Activated CD4-positive, alpha-beta T cell treated with anti-CD3 and anti-CD28 coated beads, Interleukin-2, amount 50 U/mL, for 4 hours (primary cell): ENCODE measurements at places on chromosomes 1 and 21.

DNA sequence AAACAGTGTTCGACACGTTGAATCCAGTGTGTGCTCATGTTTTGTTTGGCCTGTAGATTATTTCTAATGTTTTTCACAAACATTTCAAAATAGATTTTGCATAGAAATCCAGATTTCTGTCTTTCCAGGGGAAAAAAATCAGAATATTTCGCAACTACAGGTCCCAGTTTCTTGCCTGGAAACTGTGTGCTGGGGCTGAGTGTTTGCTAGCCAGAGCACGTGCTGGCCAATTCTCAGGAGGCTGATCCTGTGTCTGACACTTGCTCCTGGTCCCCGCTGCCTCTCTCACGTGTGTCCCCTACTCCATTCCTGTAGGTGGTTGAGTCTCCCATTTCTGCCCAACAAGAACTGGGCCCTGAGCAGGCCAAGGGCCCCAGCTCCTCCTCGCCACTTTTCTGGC is 2.4 kb downstream of the MAB21L3 start:
- no peak for DNase-seq

DNA sequence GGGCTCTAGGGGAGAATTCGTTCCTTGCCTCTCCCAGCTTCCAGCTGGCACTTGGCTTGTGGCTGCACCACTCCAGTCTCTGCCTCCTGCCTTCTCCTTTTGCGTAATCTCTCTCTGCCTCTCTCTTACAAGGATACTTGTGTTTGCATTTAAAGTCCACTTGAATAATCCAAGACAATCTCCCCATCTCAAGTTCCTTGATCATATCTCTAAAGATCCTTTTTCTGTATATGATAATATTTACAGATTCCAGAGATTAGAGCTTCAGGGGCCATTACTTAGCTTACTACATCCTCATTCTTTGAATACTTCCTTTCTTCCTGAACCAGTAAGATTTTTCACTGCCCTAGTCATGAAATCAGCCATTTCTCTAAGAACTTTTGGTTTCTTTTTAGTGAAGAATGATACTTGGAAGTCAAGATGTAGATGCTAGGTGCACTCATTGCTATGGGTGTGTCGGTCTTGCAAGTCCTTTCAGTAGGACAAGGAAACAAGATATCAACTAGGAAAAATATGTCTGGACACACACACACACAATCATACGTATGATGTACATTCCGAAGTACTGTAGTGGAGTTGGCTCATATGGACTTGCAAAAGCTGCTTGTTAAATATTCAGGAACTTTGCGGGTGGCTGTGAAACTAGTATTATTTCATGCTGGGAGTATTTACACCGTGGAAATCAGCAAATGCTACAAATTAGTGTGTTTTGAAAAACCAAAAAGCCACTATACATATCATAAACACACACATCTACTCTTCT is 20.8 kb upstream of the RLF start:
- DNase-seq = no peak

DNA sequence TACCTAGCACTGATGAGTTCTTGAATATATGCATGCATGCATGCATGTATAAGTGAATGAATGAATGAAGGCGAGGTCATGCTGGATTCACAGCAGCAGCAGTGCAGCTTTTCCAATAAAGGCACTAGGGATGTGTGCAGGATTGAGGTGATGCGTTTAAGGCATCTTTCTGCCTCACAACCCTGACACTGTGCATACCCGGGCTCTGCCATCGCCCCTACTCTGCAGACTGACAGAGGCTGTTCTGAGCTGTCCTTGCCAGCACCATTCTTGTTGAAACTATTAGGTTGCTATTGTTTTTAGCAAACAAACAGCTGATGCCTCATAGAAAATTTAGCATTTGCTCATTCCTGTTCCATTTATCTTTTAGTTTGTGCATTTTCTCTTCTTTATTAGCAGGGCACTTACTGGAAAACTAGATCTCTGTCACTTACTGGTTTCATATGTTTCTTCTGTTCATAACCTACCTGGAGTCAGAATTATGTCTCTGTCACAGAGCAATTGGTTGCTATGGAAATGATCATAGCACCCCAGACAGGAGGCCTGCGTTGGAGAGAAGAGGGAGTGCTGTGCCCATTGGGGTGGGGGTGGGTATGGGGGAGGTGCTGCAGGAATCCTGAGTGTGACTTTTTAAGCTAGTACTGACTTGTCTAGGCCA is 79.0 kb downstream of the CD58 start:
- no peak for DNase-seq

GRCh38 chr1:182826892-182827291 is 12.3 kb upstream of the DHX9 start:
- no peak for DNase-seq

GRCh38 chr1:234690872-234691271 is 80.9 kb upstream of the IRF2BP2 start:
- no peak for DNase-seq

DNA sequence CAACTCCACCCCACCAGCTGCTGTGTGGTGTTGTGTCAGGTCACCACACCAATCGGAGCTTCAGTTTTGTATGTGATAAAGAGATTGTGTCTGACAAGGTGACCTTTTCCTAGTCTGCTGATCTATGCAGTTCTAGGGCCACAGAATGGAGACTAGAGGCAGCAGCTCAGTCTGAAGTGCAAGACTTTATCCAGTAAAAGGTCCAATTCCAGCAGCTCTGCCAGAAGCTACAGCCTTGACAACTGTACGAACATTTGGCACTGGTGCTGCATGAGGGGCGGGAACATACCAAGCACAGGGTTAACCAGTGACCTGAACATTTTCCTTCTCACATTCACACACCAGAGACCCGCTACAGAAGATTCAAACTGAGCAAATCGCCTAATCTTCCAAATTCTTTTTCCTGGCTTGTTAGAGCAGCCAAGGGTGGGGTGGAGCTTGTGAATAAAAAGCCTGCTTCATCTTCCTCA is 9.3 kb downstream of the FMO1 start:
- DNase-seq = no peak

- DNase-seq = peak; percentile 43
These were observed at the start of gene RHOU for GRCh38 chr1:228734881-228735801. TSS of gene RHOU (plus strand) at chr1:228735479. CDS start at chr1:228735743, 264 bp downstream.

GRCh38 chr1:244097523-244098405 is 46.7 kb downstream of the ZBTB18 start:
- no peak for DNase-seq
